Motor neuron (in vitro differentiated cells): ENCODE measurements at places on chromosomes 6 and 20. TPM values are rescaled to one million over a fixed set of nuclear protein-coding genes. Genes with fewer than 3 reads are reported as not detected.

- no peak for ATAC-seq
Observed at GRCh38 chr6:48747040-48747439, 636.0 kb upstream of the PTCHD4 start.

DNA sequence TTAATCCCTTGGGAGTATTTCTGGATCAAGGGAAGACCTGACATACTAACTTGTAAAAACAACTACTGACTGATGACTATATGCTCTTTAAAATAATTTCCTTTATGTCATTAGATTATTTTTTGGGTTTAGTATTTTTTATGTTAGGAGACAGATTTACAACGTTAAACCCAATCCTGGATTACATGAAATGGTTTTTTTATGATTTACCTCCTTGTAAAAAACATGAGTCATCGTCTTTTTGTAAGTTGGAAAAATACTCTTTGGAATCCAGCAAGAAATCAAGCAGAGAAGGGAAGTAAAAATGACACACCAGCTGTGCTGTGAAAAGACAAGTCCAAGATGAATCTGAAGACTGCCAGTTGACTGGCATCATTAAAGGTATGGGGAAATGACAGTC is 6.7 kb downstream of the STK4 start:
- ATAC-seq: no peak

- no peak for ATAC-seq
Observed at GRCh38 chr6:4802312-4802935, 26.2 kb downstream of the CDYL start.

Gene CEP85L
- total RNA-seq: 8.3 and 10.9 TPM in 2 replicates

GRCh38 chr6:125985979-125986300 is 400 bp upstream of the TRMT11 start:
- ATAC-seq: no peak

GRCh38 chr6:130529569-130530149 is 163.8 kb downstream of the TMEM200A start:
- no peak for ATAC-seq

DNA sequence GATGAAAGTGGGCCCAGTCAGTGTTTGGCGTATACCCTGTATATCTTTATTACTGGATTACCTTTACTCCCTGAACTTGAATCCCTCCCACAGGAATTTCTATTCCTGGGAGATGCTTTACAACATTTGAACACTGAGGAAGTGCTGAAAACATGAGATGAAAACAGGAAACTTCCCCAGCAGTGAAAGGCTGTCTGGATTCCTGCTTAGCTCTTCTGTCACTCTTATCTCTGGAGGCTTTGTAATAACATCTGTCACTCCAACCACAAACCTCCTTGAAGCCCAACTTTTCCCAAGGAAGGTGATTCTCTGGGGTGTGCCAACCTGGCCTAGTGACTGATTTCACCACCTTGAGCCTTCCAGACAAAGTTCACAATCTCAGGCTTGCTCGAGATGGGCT is 264.5 kb upstream of the BMP2 start:
- no peak for ATAC-seq

Gene TCF21
- 0.58 TPM in 1 of 2 replicates, not detected in the other for total RNA-seq

GRCh38 chr6:11120271-11121005 is 8.9 kb upstream of the ERVFRD-1 start:
- ATAC-seq: no peak

- peak; percentile 75 for ATAC-seq
Observed at GRCh38 chr6:145539831-145540230, 195.5 kb downstream of the EPM2A start.

GRCh38 chr6:5270093-5270680 is 8.9 kb downstream of the FARS2 start:
- ATAC-seq: no peak

GRCh38 chr6:144190080-144190479 is 39.8 kb downstream of the STX11 start:
- ATAC-seq: no peak

Gene CLVS2
- 8.4 and 10.0 TPM in 2 replicates for total RNA-seq
